ENCODE measurements at places on chromosomes 2 and 18.
A peak's percentile ranks its signal among the peaks of the same experiment; 100 is the strongest.

DNA sequence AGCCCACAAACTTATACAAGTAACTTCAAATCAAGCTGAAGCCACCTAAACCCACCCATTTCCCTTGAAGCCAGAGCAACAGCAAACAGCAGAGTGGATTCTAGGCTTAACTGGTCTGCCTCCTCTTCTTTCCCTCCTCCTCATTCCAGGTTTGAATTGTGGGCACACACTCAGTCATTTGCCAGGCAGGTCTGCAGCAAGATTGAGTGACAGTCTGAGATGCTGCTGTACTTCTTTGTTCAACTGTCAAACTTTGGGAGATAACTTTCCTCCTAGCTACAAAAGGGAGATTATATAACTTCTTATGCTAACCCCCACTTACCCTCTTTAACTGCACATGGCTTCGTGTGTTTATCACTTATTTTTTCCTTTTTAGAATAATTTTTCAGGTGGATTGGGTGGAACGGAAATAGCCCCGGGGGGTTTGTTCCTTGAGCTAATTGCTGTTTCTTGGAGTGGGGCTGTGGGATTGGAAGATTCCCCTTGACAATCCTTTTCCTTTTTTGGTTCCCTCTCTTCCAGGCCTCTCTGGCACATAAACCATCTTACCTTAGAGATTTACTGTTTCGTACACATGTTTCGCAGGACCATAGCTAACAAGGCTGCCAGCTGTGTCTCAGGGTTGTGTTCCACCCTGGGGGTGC lies 55.0 kb downstream of the RNF144A start:
- no peak for DNase-seq

- no peak for DNase-seq
These were observed 25.0 kb downstream of the ACMSD start for GRCh38 chr2:134863446-134863845.

DNA sequence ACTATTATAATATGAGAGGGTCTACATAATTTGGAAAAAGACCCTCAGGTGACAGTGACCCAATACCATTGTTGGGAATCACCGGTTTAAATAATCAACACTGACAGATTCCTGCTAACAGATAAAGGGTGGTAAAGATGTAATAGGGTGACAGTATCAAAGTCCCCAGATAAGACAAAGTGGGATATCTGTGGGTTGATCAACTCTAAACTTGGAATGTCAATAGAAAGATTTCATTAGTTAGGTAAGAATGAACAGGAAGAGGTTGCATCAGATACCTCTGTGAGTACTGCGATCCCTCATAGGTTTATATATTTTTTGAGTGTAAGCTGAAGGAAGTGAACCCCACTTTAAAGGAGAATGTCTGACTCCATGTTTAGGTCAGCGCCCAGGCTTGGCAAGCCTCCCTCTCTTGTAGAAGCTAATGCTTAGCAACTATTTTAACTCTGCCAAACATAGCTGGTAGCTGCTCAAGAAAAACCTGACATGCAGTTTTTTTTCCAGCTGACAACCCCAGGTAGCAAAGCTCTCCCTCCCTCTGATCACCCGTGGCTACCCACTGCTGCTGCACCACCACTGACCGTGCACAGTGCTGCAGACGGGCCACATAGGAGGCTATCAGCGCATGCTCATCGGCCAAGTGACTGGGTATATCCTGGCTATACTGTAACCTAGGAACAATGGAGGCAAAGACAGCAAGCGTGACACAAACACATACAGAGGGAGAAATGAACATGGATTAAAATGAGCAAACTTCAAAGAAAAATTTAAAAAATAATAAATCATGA lies 113.3 kb upstream of the DNMT3A start:
- no peak for DNase-seq

GRCh38 chr2:237061356-237061755 lies 24.3 kb upstream of the COPS8 start:
- DNase-seq: no peak

DNA sequence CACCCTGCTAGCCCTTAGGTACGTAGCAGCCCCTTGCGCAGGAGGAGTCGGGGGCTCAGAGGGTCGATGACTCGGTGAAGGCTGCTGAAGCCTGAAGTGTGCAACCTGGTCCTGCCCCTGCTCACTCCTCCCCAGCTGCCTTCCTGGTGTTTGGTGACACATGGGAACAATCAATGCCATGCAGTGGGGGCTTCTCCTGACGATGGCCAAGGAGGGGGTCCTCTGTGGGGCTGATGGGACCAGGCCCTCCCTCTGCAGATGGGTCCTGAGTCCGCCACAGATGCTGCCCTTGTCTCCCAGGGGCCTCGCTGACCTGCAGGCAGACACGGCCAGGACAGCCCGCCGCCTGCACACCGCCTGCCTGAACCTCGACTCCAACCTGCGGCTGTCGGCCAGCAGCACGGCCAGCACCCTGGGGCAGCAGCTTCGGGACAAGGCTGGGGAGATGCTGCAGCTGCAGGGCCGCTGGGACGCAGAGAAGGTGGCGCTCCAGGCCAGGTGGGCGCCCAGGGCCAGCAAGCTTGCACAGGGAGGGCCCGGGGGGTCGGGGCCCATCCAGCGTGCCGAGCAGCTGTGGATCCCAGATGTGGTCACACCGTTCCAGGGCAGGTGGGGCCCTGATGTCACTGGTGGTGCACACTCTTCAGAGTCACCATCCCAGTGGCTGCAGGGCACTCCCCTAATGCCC lies 24.6 kb downstream of the CROCC2 start:
- no peak for DNase-seq

DNA sequence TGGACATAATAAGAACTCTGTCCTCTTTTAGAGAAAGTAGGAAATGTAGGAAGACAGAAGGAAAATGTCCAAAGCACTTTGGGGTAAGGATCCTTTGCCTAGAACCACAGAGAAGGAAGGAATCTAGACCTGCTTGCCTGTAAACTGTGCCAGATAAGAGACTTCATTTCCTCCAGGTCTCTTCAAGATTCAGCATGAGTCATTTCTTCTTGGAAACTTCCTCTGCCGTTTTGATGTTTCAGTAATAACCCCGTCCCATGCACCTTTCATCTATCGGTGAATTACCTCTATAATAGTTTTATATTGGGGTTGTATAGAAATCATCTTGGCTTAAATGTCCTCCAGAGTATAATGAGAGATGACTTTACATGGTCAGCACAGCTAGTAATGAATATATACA lies 63.2 kb upstream of the LRATD1 start:
- DNase-seq: no peak

GRCh38 chr18:24992491-24992890 lies 359.5 kb downstream of the ZNF521 start:
- no peak for DNase-seq

DNA sequence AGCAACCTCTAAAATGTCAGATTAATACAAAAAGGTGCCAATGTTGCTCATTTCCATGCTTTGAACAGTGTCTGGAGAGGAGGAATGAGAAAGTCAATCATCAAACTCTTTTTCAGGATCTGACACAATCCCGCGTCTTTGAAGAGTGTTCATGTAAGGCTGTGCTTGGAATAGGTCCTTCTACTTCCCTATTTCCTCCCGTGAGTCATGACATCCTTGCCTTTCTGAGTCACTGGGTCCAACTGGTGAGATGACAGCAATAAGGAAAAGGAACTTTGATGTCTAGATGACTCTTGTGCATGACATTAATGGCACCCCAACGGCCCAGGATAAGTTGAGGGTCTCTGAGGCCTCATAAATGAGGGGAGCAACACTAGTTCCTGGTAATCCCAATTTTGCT lies 109.0 kb upstream of the CELF4 start:
- DNase-seq: no peak

GRCh38 chr2:211836409-211836808 lies 702.2 kb downstream of the ERBB4 start:
- peak; percentile 23 for DNase-seq

- no peak for DNase-seq
These were observed 145.6 kb downstream of the TDRD15 start for GRCh38 chr2:21269382-21269781.

DNA sequence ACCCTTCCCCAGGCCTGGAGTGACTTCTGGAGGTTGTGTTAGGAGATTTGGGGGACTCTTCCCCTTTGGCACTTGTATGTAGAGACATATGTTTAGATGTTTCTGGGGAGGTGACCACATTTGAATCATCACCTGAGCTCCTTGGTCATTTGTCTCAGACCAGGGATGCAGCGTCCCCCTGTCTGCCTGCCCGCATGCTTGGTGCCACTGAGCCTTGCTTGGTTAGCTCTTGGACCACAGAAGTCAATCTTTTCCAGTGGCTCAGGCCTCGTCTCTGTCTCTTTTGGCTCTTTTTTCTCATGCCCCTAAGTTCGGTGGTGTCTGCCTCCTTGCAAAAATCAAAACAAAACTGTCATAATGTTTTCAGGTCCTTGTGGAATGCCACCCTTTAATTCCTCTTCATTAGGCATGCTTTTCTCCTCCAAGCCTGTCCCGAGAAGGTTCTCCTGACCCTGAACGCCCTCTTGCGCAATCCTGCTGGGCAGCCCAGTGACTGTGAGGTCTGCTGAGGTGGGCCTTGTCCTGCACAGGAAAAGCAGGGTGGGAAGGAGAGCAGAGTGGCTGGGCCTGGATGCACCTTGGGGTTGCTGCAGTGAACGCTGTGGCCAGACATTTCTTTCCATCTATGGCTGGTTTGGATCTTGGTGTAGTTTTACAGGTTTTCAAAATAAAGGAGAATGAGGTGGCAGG lies 24.9 kb downstream of the GLI2 start:
- DNase-seq: no peak

GRCh38 chr2:85830645-85831044 lies 58.1 kb downstream of the ST3GAL5 start:
- DNase-seq: no peak

DNA sequence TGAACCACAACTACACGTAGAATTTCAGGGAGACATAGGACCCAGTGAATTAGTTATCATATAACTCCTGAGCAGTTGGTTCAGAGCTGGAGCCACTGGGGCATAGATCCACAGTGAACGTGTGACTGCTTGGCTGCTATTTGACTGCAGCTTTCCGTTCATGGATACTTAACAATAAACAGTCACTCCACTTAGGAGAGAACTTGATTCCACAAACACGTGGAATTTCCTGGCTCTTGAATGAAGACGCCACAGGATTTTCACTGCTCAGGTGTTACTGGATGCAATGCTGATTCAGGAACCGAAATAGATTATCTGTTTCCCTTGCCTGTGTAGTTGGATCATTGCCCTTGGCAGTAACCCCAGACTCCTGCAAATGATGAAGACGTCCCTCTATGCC lies 679.1 kb upstream of the ZEB2 start:
- DNase-seq: peak; percentile 15

DNA sequence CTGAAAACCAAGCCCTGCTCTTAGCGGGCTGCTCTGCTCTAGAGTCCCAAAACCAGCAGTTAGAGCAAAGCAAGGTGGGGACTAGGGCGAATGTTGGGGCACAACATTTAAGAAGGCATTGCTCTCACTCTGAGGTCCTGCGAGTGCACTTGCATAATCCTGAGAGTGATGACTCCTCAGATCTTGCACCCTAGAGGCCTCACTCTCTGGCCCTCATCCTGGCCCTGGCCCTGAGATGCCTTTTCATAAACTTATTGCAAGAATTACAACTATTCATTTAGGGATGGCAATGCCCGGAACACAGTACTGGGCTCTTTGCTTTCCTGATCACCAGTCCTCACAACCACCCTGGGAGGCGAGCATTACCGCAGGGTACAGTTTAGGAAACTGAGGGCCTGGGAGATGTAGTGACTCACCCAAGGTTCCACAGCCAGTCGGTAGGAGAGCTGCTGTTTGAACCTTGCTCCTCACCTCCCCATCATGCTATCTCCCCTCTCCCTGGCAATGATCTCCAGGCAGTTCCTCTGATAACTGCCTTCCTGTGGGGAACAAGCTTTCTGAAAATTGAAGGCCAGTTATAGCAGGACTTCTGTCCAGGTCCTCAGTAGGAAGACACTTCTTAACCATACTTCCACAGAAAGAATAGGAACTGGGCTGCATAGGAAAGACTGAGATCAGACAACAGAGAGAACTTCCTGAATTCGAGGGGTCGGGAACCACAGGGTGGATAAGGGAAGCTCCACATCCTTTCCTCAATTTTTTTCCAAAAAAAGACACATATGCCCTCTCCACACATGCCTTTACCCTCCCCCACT lies 91.3 kb downstream of the TNS1 start:
- no peak for DNase-seq

- DNase-seq: peak; percentile 13
These were observed 43.6 kb upstream of the IHH start for GRCh38 chr2:219104107-219105035.

DNA sequence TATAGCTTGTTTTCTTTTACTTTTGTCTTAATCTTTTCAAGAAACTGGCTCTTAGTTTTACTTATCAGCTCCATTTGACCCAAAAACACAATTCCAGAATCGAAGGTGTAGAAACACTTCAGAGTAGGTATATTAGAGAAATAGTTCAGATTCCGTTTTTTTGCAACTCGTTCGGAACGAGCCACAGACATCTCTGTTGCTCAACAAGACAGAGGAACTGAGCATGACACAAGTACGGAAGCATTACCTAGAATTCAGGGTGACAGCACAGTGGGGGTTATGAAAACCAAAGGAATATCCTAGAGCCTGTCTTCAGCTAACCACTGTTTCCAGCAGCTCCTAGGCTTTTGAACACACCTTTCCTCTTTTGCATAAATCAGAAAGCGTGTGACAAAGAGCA lies 5.0 kb downstream of the HRH4 start:
- no peak for DNase-seq

- DNase-seq: no peak
These were observed 787 bp downstream of the ERBB4 start for GRCh38 chr2:212537726-212538304.

GRCh38 chr2:165373278-165374010 lies 96.1 kb upstream of the CSRNP3 start:
- no peak for DNase-seq

GRCh38 chr2:156110890-156111289 lies 221.6 kb downstream of the NR4A2 start:
- DNase-seq: no peak

- no peak for DNase-seq
These were observed 36.3 kb upstream of the CYP27C1 start for GRCh38 chr2:127256381-127256780.

GRCh38 chr2:48461721-48462120 lies 68.2 kb upstream of the STON1 start:
- no peak for DNase-seq

GRCh38 chr2:12841021-12841420 lies 124.3 kb downstream of the TRIB2 start:
- no peak for DNase-seq

- DNase-seq: no peak
These were observed 125.1 kb downstream of the TANC1 start for GRCh38 chr2:159093497-159093896.

DNA sequence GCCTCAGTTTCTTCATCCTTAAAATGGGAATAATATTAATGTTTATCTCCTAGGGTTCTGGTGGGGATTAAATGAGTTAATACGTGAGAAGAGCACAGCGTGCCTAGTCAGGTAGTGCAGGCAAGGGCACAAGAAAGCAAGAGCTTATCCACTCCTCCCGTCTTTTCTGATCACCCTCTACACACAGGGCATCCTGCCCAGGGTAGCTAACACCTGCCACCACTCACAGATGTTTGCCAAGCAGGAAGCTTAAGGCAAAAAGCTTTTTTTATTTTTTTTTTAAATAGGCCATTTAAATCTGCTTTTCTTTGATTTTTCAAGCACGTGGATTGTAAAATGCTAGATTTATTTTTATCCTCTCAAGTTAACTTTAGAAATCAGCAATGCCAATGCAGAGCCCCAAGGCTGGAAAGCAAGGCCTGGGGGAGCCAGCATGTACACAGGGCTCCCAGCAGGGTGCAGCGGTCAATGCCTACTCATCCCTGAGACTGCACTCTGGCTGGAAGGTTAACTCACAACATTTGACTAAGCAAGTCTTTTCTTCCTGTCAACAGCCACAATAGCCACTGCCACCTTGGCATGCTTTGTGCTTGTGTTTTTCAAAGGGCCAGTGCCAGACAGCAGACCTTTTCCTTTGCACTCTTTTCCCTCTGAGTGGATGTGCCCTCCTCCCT lies 86.5 kb upstream of the ACAA2 start:
- DNase-seq: no peak

GRCh38 chr18:79366177-79367094 lies 29.3 kb upstream of the NFATC1 start:
- no peak for DNase-seq
